Endodermal cell (in vitro differentiated cells): ENCODE measurements at places on chromosomes 7 and 10.

DNA sequence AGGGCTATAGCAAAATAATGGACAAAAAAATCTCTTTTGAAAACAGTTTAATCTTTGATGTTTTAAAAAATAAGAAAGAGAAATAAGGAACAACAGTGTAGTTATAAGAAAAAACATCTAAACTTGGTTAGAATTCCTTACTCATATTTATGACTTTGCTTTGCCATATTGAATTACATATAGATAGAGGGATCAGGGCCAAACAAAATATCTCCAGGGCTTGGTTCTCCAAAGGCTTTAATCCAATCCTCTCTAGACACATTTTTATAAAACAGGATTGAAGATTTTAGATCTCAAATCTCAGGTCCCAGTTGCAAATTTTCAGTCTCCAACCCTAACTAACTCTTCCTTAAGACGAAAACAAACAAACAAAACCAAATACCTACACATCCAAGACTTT, 72.6 kb upstream of the RHOBTB1 start:
- DNase-seq: no peak

GRCh38 chr10:118687472-118687871, 67.3 kb downstream of the CACUL1 start:
- DNase-seq: no peak

DNA sequence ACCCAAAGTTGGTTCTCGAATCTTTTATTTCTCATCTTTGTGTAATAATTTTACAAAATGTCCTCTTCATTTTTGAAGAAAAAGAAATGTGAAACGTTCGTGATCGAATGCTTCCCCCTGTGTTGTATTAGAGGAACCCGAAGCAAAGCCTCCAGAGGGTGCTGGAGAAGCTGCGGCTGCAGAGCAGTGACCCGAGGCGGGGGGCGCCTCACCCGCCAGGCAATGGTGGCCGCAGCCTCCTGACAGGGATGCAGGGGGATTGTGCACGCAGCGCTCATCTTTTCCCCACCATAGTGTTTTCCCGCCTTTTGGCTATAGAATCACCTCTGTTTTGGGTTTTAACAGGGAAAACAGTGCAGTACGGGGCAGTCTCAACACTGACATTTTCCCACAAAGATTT, 307.5 kb upstream of the ANKRD30A start:
- DNase-seq: peak; percentile 60

- no peak for DNase-seq
Measured at GRCh38 chr7:99860281-99861127, 16.3 kb downstream of the OR2AE1 start.

- no peak for DNase-seq
Measured at GRCh38 chr10:71671994-71672946, 47.3 kb downstream of the C10orf105 start.

DNA sequence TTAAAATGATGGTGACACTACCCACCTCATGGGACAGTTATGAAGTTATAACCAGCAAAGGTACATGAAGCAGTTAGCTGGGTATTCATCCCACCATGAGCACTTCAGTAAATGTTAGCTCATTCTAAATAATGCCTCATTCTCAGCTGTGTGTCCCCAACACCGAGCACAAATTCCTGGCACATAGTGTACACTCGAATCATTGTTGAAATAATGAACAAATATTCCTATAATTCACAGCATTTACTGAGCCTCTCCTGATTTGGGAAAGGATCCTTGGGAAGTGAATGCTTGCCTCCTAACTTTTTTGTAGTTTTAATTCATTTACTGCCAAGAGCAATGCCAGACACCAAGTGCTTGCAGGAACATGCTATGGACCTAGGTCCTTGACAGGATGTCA, 235.2 kb downstream of the DGKI start:
- no peak for DNase-seq

DNA sequence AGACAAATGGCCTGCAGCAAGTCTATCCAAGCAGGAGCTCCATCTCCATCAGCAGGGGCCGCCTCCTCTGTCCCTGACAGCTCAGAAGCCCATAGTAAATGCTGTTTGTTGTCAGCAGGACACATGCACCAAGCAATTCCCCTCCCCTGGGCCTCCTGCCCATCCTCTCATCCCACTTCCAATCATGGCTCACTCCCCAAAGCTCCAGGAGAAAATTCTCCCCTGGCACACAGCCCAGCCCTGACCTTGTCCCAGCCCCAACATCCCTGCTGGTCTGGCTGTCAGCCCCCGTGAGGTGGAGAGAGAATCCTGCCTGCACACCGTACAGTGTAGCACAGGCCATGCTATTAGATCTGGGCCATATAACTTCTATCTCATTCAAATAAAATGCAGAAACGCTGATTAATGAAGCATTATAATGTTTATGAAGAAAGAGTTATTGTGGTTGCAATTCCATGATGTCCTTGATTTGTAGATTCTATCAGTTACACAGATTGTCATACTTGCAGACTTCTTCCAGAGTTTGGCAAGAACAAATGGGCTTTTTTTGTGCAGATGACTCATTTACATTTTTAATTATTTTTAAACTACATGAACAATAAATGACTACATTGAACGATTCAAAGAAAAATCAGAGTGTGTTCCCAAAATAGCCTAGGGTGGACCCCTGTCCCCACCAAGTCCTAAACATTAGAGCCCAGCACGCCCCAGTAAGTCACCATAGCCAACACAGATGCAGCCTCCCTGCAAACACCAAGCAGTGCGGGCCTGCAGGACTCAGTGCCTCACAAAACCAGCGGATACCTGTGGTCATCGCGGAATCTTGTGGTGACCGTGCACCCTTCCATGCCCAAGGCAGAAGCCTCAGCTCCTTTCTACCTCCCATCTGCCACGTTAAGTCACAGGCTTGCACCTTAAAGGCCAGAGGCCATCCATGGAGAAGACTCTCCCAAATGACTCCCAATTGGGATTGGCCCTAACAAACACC, 70.1 kb downstream of the COBL start:
- peak; percentile 37 for DNase-seq

DNA sequence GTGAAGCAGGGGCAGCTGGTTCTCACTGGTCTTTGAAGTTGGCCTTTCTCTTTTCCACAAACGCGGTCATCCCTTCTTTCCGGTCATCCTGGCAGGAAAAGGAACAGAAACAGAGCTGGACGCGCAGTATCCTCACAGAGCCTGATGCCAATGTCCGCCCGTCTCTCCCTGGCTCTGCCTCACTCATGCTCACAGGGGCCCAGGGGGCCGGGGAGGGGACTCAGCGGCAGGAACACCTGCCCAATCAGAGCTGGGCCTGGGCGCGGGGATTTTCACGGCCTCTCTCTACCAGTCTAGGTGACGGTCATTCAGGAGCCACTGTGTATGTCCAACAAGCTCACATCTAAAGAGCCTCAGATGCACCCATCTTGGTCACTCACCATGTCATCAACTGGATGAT, 5.0 kb upstream of the FUOM start:
- no peak for DNase-seq

DNA sequence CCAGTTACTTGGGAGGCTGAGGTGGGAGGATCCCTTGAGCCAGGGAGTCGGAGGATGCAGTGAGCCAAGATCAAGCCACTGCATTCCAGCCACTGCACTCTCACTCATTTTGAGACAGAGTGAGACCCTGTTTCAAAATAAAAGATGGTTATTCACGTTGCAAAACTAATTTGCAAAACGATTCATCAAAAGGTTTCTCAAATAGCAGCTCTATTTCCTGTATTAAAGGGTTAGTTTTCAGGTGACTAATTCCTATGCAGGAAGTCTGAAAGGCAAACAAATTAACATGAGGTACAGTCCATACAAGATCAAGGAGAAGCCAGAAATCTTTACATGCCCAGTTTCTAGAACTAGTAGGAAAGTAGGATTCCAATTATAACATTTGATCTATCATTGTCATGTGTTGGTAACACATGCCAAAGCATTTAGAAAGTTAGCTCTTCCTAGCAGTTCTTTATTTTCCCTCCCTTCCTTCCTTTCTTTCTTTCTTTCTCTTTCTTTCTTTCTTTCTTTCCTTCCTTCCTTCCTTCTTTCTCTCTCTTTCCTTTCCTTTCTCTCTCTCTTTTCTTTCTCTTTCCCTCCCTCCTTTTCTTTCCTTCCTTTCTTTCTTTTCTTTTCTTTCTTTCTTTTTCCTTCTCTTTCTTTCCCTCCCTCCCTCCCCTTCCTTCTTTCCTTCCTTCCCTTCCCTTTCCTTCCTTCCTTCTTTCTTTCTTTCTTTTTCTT, 49.3 kb downstream of the DENND2A start:
- no peak for DNase-seq

- DNase-seq: no peak
Measured at GRCh38 chr7:130985361-130985760, 251.4 kb upstream of the KLF14 start.

GRCh38 chr7:90425376-90425775, 22.1 kb downstream of the CLDN12 start:
- no peak for DNase-seq

DNA sequence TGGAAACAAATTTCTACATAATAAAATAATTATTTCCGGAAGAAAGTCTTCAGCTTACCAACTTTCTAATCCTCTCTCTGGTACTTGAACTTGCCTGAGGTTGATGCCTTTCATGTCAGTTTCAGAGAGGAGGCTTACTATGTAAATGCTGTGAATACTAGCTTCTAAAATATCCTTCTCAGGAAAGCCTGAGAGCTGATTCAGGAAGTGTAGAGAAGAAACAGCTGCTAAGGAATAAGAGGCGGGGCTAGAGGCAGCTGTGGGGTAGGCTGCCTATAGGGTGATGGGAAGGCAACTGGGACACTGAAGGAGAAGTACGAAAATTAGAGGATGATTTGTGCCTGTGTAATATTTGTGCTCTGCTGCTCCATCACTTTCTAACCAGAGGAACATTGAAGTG, 69.3 kb downstream of the AVL9 start:
- DNase-seq: no peak

DNA sequence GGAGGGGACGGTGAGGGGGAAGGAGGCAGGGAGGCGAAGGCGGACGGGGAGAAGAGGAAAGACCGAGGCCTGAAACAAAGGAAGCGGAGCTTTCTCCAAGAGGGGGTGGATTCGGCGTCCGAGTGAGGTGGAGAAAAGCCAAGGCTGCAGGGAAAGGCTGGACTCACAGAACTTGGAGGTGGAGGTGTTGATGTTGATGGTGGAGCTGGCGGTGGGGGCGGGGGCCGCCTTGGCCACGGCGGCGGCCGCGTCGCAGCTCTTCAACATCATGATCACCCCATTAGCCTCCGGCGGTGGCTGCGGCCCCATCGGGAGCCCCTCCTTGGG, 578 bp downstream of the CACUL1 start:
- peak; percentile 88 for DNase-seq

DNA sequence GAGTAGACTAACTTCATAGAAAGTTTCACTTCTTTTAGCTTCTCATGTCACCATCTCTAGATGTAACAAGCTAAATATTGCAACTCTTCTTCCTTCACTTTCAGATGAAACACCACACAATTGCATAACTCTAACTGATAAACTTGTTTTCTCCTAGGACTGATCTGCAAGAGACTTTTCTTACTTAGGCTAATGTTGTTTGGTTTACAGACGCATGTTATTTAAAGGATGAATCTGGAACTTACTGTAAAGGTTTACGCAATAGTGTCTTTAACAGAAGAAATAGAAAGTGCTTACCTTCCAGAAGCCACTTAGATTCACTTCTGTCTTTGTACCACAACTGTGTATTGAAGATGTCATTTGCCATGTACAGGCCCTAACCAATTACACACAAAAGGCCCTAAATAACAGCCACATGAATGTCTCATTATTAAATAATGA, 22.1 kb upstream of the ZC3HAV1 start:
- no peak for DNase-seq

- DNase-seq: no peak
Measured at GRCh38 chr7:148265896-148266295, 324.7 kb upstream of the C7orf33 start.
